ENCODE measurements at places on chromosomes 2 and 18.

DNA sequence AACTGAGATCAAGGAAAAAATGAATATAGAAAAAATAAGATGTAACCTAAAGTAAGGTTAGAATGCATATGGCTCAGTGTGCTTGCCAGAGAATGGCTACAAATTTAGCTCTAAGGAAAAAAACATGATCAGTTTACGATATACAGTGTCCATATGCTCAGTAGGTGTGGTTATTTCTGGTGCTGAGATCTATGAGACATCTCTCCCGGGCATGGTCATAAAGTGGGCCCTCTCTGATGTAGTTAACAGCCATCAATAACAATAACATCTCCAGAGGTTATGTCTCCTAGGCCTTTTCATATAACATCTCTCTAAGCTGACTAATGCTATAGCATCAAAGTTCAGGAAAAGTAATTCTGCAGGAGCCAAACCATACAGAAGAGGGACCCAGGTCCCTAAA is 56.3 kb upstream of the UBE2E3 start:
- DNase-seq, result no peak

DNA sequence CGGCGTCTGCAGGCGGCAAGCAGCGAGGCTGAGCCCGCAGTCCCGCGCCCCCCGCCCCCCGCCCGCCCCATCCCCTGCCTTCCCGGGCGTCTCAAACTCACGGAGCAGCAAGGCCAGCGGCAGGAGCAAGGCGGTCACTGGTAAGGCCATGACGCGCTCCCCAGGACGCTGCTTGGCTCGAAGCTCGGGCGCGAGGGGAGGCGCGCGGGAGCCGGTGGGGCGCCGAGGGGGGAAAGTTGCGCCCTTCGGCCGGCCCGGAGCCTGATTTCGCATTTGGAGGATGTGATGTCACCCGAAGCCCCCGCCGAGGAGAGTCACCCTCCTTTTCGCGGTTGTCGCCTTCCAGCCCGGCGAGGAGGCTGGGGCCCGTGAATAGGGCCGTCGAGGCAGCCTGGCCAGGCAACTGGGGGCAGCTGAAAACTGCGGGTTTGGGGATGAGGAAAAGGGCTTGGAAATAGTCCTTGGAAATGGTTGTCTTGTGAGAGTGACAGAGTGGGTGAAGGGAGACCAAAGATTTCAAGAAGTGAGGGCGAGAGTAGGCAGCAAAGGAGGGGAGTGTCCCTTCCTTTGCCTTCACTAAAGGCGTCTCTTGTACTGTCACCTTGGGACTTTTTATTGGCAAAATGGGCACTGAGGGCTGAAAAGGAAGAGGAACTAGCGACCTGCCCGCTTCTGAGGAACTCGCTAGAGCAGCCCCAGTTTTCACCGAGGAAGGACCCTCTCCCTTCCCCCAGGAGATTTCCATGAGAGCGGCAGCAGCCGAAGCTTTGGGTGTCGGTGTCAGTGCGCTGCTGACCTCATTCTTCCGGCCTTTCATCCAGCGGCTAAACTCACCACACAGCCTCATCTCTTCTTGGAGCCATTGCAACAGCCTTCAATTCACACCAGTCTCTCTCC is at the start of gene CD8A:
CD8A (minus strand) TSS at position 238 of the 897 bp plus-strand sequence; CDS start at position 150, 88 bp downstream.
- DNase-seq, result peak; percentile 42

- DNase-seq, result peak; percentile 81
Observed at GRCh38 chr2:238728330-238729260, 119.3 kb upstream of the TWIST2 start.

DNA sequence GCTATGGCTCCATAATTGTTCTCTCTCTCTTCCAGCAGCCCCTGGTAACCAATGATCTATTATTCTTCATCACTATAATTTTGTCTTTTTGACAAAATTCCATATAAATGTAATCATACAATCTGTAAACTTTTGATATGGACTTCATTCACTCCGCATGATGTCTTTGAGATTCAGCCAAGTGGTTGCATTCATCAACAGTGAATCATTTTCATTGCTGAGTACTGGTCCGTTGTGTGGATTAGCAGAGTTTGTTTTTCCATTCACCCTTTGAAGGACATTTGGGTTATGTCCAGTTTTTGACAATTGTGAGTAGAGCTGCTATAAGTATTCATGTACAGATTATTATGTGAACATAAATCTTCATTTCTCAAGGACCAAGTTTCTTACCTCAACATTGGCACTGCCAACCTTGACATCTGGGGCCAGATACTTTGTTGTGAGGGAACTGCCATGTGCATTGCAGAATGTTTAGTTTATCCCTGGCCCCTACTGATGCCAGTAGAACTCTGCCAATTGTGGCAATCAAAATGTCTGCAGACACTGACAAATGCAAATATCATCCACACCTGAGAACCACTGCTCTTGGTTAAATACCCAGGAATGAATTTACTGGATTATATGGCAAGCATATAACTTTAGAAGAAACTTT is 48.4 kb upstream of the BCL2L11 start:
- DNase-seq, result peak; percentile 90

GRCh38 chr2:39059366-39059952 is 61.4 kb downstream of the SOS1 start:
- peak; percentile 77 for DNase-seq

- peak; percentile 60 for DNase-seq
Observed at GRCh38 chr2:121748202-121748601, 7.2 kb upstream of the TSN start.

DNA sequence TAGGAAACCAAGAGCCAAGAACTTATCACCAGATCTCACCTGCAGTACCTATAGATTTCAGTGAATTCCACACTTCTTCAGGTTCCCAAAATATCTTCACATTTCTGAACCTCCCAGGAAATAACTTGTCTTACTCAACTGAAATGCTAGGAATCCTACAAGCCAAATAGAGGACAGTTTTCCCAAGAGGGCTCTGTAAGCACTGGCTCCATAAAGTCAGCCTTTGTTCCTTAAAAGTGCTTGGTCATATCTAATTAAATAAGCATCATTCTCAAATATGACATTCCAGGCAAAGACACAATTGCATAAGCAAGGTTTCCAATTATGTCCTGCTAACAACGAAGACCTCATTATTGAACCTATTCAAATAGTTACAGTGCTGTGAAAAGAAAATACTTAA is 154.6 kb upstream of the MGAT5 start:
- DNase-seq, result no peak

DNA sequence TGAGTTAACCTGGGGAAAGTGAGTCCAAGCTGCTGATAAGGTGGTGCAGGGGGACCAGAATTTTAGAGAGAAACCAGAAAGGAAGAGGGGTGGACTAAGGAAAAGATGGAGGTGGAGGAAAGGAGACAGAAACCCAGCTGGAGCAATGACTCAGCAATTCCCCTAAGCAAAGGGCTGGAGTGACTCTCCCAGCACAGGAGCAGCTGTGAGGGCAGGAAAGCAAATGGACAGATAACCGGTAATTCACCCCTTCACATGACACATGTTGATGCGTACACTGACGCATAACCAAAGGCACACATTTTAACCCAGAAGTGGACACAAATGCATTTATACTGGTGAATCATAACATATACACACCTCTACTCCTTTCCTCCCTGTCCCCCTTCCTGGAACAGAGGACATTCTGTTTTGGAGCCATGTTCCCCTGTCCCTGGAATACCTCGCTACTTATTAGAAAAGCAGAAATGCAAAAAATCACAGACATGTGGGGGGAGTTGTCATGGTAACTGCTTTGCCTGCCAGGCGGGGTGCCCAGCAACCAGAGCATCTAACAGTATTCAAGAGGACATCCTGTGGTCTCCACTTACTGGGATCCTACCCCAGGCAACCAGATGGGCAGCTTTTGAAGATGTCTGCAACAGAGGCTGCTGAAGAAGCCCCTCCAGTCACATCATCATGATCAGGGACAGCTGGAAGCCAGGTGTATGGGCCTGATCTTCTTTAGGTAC is 4.7 kb downstream of the CDK5R2 start:
- peak; percentile 94 for DNase-seq

DNA sequence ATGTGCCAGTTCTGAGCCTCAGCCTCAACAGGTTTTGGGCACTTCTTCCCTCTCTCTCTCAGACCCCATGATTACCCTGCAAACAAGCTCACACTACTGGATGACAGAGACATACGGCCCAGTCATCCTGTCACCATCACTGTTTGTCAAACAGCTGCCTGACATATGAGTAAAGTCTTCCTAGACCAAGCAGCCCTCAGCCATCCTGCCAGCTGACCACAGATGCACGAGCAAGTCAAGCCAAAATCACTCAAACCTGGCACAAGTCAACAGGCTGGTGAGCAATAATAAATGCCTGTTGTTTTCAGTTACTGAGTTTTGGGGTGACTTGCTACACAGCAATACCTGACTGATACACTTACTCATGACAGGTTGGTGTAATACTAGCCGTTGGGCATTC is 75.5 kb upstream of the KLF7 start:
- DNase-seq, result no peak

DNA sequence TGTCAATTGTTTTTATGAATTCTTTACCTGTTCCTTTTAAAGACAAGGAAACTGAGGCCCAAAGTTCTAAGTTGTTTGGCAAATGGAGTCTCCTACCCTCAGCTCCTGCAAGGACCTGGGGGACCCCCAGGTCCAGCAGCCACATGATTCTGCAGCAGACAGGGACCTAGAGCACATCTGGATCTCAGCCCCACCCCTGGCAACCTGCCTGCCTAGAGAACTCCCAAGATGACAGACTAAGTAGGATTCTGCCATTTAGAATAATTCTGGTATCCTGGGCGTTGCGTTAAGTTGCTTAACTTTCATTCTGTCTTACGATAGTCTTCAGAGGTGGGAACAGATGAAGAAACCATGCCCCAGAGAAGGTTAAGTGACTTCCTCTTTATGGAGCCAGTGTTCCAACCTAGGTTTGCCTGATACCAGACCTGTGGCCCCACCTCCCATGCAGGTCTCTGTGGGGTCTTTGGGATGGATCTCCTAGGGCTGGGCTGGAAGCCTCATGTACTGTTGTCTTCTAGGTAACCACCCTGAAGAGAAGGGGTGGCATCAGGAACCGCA is 5.6 kb upstream of the CENPA start:
- DNase-seq, result no peak

DNA sequence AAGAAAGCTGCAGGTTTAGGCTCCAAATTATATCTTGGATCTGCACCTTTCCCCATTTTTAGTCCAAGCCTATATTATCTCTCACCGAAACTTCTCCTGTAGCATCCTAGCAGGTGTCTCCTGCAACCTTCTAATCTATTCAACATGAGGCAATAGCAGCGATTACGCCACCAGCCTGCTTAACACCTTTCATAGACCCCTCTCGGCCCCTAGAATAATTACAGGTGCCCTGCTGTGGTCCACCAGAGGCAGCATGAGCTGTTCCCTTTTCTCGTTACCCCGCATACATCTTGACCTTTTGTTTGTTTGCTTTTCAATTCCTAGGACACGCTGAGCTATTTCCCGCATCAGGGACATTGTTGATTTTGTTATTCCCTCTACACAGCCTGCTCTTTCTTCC is 361.9 kb downstream of the CYRIA start:
- no peak for DNase-seq

DNA sequence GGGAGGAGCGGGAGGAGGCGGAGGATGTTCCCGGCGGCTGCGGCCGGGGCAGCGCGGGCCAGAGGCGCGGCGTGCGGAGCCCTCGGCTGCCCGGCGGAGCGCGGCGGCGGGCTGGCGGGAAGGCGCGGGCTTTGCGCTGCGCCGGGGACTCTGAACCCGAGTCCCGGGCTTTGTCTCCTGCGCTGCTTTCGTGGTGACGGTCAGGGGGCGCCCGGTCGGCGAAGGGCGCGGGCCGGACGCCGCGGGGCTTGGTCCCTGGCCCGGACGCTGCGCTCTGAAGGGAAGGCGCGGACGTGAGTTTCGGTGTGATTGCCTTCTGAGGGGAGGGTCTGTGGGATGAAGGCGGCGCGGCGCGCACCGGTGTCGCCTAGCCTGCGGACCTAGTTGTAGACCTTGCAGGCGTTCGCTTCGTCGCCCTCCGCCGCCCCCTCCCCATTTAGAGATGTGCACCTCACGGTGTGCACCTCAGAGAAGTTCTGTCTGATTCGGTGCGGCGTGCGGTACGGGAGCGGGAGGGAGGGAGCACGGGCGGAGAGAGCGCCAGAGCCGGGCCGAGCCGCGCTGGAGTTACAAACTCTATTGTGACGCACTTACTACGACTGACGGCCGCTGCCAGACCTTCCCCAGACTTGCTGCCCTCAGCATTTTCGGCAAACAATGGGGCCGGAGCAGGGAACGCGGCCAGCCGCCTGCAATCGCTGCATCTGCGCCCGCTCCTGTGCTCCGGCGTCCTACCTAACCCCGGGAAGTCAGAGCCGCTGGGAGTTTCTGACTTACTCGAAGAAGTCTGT is 2.1 kb downstream of the BCL2L11 start:
- peak; percentile 93 for DNase-seq

GRCh38 chr2:10923965-10924364 is 12.2 kb downstream of the KCNF1 start:
- no peak for DNase-seq

GRCh38 chr18:25614168-25614567 is 262.2 kb upstream of the ZNF521 start:
- DNase-seq, result no peak

GRCh38 chr2:23547725-23548124 is 162.7 kb downstream of the KLHL29 start:
- no peak for DNase-seq

- DNase-seq, result no peak
Observed at GRCh38 chr2:231190531-231191197, 7.8 kb upstream of the ARMC9 start.

DNA sequence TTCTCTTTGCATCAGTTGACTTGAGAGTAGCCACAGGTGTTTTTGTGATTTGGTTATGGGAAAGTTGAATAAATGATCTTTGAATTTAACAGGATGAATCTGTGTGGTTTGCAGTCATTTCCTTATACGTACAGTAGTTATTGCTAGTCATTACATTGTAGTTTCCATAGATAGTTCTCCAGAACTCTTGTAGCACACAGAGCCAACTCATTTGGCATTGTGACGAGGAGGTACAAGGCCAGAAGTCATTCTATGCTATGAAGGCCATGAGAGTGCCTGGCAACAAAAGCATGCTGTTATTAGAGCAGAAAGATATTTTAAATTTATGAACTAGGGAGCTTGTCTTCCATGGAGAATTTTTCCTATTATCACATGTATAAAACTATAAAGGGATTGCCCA is 973.0 kb upstream of the CHAC2 start:
- no peak for DNase-seq
